Midbrain (tissue), 1 donor: ENCODE measurements at places on chromosomes 1 and 21.

- no peak for DNase-seq
Observed at GRCh38 chr1:39955547-39956539, 898 bp downstream of the MFSD2A start.

DNA sequence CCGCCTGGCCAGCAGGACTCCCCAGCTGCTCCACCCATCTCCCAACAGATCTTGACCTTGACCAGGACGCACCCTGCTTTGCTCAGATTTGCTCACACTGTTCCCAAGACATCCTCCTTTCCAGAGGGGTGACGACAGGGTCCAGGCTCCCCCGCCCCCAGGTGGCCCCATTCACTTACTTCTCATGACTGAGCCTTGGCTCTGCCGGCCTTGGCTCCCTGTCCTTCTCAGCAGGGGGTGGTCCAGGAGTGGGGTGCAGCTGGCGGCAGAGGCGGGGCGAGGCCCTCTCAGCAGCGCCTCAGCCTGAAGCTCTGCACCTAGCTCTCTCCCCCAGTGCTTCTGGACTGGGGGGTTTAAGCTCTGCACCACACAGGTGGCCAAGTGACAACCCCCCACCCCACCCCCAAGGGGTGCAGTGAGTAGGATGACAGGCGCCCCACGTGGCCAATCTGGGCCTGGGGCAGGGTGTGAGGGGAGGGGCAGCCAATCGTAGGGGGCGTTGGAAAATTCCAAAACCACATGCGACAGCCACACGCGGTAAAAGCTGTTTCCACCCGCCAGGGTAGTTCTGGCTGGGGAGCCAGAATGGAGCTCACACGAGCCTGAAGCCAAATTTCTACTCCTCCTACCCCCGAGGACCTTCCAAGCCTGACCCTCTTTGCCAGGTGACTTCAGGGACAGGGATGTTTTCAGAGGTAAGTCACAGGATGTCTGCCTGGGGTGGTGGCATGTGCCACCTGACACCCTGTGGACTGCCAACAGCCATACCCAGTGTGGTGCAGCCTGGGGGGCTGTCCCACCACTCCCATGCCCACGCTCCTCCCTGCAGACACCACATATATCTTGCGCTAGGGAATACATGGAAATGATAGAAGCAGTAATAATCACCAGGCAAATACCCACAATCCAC lies 5.6 kb downstream of the RORC start:
- DNase-seq = no peak

DNA sequence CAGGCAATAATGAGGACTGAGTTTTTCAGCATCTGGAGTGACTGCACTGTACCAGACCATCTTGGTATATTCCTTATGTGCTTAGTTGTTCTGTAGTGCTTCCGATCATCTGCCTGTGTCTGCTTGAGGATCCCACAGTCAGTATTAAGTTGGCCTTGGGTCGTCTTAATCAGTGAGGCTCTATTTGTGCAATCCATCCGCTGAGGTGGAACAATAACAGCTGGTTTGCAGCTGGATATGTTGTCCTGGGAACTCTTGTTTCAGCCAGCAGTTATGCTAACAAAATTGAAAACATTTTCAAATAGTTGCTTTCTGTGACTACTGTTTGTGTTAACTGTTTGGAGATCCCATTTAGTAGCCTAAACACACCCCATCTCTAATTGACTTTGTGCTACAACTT lies 73.7 kb downstream of the LAMC1 start:
- no peak for DNase-seq

DNA sequence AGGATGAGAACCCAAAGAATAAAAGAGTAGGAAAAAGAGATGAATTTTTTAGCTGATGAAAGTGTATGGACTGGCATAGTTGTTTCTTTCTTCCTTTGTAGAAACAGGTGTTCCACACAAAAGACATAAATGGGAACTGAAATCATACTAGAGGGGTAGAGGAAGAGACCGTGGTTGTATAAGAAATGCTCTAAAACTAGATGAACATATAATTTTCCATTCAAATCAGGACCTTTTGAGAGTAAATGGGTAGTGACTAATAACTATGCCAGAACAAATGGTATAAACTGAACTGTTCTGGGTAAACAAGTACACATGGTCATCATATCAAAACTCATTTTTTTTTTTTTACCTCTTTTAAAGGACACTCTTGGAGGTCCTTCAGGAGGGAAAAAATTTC lies 344.2 kb downstream of the VAV3 start:
- DNase-seq = no peak

- peak; percentile 51 for DNase-seq
Observed at GRCh38 chr1:170664828-170665612, 1.1 kb downstream of the PRRX1 start.

GRCh38 chr1:234862944-234863515 lies 253.1 kb upstream of the IRF2BP2 start:
- peak; percentile 72 for DNase-seq

GRCh38 chr1:16173447-16174260 lies 17.8 kb upstream of the EPHA2 start:
- DNase-seq = no peak

- no peak for DNase-seq
Observed at GRCh38 chr1:184843732-184844495, 89.3 kb upstream of the EDEM3 start.

GRCh38 chr1:236150986-236151385 lies 8.6 kb downstream of the GPR137B start:
- DNase-seq = no peak

- DNase-seq = peak; percentile 9
Observed at GRCh38 chr1:111275079-111275478, 15.6 kb upstream of the CHIA start.

DNA sequence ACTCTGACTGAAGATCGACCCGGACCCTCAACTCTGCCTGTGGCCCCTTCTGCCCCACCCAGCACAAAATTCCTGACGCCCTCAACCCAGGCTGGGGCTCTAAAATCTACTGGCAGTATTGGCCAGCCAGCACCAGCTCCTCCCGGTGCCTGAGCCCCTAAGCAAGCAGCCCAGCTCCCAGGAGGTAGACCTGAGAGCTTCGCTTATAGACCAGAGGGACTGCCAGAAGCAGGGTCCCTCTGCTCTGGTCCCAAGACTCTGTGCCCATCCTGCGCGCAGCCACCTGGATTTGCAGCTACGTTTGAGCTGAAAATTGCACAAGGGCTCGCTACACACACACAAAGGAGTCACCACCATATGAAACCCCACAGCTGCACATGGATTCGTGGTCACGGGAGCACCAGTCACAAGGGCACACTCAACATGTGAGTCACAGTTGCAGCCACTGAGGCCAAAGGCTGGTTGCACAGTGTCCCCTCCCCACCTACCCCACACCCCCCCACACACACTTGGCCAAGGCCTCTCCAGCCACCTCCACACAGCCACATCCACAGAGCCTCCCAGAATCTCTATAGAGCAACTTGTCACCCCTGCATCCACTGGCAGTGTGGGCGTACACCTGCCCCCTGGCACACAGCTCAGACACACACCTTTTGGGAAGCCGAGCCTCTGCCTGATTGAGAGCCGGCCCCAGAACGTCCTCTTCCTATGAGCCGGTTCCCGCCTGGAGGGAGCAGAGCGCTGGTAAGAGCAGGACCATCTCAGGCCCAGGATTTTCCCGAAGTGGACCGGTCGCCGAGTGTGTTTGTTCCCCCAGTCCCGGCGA lies 1.1 kb upstream of the DMBX1 start:
- no peak for DNase-seq
